GM19239 (cell line): ENCODE measurements at places on chromosomes 16 and 17.

DNA sequence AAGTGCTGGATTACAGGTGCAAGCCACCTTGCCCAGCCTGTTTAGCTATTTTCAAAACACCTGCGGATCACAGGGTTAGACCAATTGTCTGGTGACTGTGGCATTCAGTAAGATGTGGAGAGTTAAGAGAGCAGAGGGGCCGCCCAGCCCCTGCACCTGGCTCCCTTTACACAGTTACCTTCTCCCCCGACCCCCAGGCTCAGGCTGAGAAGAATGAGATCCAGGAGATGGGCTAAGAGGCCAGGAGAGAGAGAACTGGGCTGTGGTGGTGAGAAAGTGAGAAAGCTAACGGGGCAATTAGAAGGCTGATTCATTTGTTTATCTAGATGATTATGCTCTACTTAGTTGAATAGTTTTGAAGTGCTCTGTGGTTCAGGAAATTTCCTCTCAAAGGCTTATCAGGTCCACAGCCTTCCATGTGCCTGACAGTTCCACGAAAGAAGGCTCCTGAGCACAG is 67.8 kb upstream of the AXIN2 start:
- DNase-seq: no peak

DNA sequence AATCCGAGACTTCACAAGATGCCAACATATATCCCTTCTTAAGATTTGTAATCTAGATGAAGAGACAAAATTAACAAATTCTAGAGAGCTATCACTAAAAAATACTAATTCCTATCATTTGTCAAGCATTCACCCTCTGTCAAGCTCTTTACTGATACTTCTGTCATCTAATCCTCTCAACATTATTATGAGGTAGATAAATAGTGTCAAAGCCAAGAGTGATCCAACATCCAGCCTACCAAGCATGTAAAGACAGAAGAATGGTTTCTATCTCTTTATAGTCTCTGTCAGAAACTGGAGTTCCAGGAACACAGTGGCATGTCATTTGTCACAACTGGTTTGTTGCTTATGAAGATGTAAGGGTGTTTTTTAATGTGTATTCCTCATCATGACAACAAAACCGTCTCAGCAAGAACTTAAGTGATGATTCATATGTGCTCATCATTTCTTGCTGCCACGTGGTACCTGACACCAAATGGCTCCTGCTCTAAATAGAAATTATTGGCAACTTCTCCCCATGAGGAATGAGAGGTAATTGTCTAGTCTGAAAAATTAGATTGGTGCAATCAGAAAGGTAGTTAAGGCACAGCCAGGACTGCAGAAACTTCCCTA is 196.8 kb downstream of the TOX3 start:
- no peak for DNase-seq

- DNase-seq: peak; percentile 61
Observed at GRCh38 chr17:7329997-7330637, 982 bp upstream of the NEURL4 start.

DNA sequence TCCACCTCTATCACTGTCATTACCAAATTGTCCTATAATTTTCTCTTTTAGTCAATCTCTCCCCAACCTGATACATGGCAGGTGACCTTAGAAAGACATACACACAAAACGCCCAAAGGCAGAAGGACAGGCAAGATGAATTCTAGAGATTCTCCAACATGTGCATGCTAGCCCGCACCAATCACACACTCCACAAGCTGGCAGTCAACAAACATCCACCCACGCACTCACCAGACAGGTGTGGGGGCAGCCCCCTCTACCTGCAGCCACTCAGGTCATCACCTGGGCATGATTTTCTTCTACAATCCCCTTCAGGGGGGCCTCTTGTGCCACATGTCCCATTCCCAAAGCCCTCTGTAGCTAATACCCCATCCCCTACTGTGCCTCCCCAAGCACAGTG is 9.5 kb downstream of the MPP2 start:
- DNase-seq: no peak

GRCh38 chr17:9862220-9862619 is 36.5 kb downstream of the GLP2R start:
- DNase-seq: no peak

GRCh38 chr16:4925791-4926190 is 11.2 kb downstream of the PPL start:
- DNase-seq: no peak

GRCh38 chr17:28960256-28961061 is 9.1 kb upstream of the PHF12 start:
- no peak for DNase-seq

- no peak for DNase-seq
Observed at GRCh38 chr16:57051696-57052228, 40.6 kb upstream of the CPNE2 start.

DNA sequence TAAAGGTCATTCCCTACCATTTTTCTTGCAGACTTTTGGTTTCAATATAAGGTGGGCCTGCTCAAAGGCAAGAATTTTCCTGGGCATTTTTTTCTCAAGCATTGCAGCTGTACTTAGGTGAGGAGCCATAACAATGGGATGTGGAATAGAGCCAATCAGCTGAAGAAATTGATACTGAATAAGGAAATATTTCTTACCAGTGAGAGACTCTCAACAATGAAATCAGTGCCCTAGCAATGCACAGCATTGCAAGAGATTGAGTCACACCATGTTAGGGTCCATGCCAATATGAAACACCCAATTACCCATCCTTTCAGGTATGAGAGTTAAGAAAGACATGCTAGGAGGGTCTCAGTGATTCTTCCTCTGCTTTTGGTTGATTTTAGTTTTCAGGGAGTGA is 237.6 kb downstream of the SOX9 start:
- DNase-seq: no peak
